ENCODE measurements at places on chromosomes 4 and X.
A peak's percentile ranks its signal among the peaks of the same experiment; 100 is the strongest.

DNA sequence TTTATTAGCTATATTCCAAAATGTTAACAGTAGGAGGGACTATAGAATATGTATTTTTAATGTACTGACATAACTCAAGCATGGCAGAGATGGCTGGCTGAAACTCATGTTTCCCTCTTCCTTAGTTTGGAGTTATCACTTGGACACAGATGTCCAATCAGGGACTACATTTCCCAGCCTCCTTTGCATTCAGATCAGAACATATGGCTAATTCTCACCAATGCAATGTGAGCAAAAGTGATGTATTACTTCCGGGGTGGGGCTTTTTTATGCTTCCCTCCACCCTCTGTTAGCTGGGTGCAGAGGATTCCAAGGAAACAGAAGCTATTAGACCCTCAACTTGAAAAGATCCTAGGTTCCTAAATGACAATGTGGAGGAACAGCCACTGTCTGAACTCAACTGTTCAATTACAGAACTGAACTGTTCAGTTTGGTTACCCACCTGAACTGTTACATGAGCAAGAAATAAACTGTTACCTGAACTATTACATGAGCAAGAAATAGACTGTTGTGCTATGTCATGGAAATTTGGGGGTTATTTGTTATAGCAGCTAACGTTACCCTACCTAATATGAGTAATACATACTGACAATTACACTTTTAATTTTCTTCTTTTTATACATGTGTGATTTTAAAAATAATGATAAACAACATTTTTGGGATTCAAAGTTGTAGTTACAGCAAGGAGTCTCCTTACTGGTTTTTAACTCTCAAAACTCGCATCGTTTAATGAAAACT is 29.6 kb upstream of the ERVMER34-1 start:
- DNase-seq: no peak

DNA sequence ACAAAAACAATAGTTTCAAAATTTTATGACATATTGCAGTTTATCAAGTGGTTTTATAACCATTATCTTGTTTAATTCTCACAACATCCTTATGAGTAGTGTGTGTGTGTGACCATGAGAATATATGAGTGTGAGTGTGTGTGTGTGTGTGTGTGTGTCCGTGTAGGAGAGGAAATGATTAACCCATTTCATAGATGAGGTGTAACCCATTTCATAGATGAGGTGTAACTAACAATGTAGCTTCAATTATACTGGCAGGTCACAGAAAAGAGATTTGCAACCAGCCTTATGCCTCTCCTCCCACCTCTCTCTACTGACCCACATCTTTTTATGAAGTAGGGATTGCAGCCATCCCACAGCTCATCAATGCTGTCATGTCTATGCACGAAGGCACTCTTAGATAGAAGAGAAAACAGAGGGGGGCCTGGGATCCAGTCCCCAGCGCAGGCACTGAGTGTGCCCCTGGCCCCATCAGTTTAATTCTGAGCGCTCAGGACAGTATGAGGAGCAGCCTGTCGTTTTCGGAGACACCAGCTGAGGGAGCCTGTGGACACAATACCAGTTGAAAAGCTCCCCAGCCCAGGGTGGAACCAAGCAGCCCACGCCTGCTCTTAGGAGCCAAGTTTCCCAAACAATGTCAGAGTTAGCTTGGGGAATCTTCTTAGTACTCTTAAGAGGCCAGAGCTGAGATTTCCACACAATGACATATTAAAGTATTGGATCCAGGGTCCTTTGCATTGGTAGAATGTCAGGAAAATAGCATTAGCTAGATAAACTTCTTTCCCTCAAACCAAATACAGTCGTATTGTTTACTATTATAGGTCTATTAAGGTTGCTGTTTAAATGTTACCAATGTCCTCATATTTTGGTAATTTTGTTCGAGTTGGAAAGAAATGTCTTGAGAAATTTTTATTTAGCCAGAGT is 88.6 kb downstream of the PALLD start:
- peak; percentile 78 for DNase-seq

DNA sequence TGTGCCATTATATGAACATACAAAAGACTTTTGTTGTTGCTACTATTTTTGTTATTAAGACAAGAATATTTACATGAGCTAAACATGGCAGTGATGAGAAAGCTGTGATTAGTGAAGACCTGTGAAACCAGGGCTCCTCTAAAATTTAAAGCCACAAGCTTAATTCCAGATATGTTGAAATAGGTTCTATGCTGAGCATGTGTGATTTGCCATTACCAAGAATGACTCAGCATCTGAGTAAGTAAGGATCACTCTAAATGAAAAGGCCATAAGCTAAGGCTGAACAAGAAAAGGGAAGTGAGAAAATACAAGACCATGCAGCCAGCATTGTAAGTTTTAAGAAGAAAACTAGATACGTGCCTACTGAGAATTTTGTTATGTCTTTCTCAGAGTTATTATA is 75.9 kb upstream of the CAMK2D start:
- DNase-seq: no peak

- DNase-seq: no peak
These were observed 224.8 kb upstream of the TEX13C start for GRCh38 chrX:125094901-125095300.

DNA sequence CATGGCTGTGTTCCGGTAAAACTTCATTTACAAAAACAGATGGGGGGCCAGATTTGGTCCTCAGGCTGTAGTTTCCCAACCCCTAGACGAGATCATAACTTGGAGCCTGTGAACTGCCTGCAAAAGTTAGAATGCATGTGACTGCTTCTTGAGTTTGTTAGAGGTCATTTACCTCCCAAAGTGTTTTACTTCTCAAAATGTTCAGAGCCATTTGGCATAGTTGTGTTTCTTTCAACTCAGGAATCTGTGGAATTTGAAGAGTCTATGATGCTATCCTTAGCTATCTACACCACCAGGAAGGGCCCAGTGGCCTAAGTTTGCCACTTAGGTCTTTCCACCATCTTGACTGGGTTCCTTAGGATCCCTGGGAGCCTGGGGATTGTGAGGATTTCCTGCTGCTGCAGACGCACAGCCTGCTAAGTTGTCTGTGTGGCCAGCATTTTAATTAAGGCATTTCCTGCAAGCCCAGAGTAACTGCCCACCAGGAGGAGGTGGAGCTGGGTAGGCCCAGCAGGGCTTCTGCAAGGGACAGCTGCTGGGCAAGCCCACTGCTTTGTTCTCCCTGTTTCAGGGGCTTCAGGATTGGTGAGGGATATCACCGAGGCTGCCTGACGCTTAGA is 53.1 kb downstream of the CCNI start:
- no peak for DNase-seq

DNA sequence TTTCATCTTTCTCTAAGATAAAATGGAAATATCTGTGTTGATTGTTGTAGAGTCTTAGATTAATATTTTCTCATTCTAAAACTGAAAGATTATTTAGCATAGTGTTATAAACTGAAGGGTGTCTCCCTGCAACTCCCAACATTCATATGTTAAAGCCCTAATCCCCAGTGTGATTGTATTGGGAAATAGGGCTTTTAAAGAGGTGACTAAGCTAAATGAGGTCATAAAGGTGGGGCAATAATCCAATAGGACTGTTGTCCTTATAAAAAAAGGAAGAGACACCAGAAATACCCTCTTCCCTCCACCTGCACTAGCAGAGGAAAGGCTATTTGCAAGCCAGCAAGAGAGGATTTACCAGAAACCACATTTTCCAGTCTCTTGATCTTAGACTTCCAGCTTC is 1626.4 kb downstream of the C4orf33 start:
- no peak for DNase-seq

DNA sequence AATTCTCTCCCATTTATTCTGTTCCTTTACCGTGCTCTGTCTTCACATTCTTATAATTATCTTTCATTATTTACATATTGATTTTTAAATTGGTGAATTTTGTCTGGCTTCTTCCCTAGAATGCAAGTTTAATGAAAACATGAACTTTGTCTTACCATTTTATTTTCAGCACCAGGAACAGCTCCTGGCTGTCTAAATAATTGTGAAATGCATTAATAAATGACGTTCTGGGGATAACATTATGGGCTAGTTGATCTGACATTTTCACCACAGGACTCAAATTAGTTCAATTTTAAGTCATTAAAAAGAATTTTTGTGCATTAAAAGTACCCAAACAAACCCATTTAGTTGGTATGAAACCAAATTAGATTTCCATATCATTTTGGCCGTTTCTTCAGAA is 97.5 kb downstream of the KCTD8 start:
- no peak for DNase-seq

DNA sequence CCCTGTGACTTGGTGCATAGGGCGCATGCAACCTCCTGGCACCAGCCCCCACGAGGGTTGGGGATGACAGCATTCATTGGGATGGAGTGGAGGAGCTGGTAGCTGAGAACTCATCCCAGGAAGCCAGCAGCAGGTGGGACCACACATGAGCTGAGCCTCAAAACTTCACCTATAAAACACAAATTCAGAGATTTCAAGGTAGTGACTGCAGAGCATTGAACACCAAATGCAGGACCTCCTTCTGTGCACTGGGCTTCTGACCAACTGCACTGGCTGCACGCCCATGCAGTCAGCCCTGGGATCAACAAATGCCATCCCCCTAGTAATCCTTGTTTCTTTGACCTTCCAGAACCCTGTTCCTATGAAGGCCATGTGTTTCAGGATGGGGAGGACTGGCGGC is 197.8 kb downstream of the FRAS1 start:
- DNase-seq: no peak

DNA sequence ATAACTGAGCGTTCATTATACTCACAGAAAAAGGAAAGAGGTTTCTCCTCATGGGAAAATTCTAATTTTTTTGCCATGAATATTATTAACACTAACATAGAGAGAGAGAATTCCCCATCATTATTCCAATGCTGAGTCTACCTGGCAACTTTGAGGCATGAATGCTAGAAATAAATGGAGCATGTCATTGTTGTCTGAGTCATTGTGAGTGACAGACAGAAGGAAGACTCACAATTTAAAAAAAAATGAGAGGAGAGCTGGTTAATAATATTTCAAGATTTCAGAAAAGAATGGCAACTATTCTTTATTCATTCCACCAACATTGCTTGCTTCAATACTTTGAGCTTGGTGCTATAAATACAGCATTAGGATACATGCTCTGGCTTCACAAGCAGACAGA is 170.4 kb upstream of the HS3ST1 start:
- no peak for DNase-seq

GRCh38 chr4:37737466-37737865 is 51.3 kb upstream of the RELL1 start:
- DNase-seq: no peak

GRCh38 chr4:10172278-10172921 is 55.8 kb upstream of the WDR1 start:
- DNase-seq: no peak

- DNase-seq: no peak
These were observed 22.8 kb downstream of the GPRIN3 start for GRCh38 chr4:89284828-89285227.

DNA sequence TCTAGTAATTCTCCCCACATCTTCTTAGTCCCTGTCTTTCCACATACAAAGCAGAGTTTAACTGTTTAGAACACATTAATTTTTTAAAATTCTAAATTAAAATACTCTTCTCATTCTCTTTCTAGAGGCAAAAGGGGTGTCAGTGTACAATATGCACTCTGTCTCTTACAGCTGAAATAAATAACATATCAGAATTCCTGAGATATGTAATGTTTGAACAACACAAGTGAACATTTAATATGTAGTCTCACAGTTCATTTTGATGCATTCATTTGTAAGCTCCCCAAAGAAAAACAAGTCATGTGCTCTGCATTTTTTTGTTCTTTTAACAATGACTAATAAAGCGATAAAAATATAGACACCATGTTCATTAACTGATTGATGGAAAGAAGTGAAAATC is 19.7 kb upstream of the SULT1B1 start:
- no peak for DNase-seq

- DNase-seq: no peak
These were observed 362.0 kb downstream of the ADAM29 start for GRCh38 chr4:175280153-175280552.

DNA sequence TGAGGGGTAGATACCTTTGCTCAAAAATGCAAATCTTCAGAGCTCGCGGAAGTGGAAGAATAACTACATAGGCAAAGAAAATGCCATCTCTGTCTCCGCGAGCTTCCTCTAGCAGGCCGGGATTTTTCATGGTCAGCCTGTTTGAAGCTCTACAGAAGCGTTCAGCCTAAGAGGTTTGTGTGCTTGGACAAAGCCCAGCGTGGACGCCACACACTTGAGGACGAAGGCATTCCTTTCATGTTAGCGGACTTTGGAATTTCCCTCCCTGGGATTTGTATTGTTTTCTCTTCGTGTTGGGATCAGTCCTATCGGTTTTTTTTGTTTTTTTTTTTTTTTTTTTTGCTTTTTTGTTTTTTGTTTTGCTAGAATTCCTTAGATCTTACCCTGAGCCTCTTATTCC is 53.7 kb downstream of the SMIM31 start:
- no peak for DNase-seq

DNA sequence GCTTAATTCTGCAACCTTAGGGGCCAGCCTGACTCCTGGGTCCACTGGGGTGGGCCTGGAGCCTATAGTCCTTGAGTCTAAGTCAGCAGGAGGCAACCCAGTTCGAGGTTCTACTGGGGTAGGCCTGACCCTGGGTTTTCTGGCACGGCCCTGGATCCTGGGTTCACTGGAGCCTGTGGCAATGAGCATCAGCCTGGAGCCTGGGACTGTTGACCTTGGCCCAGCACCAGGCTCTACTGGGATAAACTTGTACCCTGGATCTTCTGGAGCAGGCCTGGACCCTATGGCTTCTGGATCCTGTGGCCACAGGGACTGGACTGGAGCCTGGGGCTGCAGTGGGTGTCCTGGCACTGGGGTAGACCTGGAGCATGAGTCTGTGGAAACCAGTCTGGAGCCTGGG is 874.3 kb upstream of the INTU start:
- DNase-seq: no peak

DNA sequence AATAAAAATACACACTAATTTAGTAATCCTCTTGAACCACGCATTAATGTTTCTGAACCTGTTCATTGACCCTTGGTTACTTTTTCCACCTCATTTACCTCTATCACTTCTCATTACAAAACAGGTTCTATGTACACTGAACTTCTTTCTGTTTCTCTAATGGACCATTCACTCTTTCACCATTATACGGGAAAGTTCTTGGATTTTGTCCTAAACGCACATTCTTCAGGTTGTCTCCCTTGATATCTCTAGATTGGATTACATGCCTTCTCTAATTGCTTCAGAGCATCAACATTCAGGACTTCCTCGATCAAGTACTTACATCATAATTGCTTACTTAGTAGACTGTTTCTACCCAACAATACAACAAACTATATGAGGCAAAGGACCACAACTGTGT is 359.4 kb upstream of the FSTL5 start:
- no peak for DNase-seq

- no peak for DNase-seq
These were observed 27.9 kb downstream of the SLC4A4 start for GRCh38 chr4:71366766-71367165.

- DNase-seq: no peak
These were observed 34.7 kb downstream of the CCKAR start for GRCh38 chr4:26455571-26455970.

All from RWPE2 (cell line).